ENCODE measurements at places on chromosomes 11 and 22.

GRCh38 chr22:24068717-24069297 is 57.7 kb downstream of the CABIN1 start:
- DNase-seq = no peak

- DNase-seq = no peak
Observed at GRCh38 chr11:101128571-101129202, 926 bp downstream of the PGR start.

- no peak for DNase-seq
Observed at GRCh38 chr11:117662255-117662654, 134.8 kb downstream of the DSCAML1 start.

DNA sequence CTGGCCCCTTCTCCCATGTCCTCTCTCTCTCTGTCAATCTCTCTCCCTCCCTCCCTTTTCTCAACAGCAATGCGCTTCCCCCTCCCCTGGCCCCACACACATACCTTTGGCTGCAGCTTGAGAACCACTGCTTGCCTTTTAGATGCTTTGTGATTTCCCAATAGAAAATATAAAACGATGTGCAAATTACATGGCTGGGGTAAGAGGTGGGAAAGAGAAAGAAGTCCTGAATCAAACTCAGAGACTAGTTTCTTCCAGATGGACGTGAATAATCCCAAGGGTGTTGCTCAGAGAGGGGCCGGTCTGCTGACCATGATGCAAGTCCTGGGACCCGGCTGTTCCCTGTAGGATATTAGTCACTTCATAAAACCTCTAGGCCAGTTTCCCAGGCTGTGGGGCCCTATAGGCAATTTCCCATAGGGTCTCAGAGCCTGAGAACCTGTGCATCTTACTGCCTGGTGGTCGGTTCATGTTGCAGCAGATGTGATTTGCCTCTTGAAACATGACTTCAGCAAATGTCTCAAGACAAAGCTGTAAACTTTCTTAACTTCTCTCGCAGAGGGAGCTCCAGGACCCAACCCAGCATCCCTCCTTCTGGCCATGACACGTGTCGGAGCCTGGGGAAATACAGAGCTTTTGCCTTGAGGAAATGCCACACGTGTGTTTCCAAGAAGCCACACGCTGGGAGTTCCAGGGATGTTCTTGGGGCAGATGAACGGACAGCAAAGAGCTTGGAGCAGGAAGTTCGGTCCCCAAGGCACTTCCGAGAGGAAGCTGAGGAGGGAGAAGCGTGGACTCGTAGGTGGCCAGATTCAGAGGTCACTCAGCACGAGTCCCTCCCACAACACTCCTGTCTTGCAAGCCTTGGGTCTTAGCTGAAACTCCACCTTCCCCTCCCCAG is 34.5 kb upstream of the ETS1 start:
- DNase-seq = peak; percentile 63

DNA sequence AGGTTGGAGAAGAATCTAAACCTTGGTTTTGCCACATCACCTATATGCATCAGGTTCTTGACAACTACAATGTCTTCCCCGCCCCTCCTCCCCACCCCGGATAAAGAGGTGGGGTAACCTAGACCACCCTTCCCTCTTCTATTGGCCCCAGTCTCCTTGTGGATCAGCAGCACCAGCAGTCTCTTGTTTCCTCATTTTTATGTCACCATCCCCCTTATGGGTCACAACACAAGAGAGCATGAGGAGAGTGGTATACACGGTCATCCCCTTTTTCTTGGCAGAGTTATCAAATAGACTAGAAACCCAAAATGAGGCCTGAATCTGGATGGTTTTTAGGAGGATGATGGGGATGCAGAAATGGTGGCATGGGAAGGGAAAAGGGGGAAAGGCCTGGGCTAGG is 1.2 kb downstream of the MS4A4E start:
- DNase-seq = no peak

DNA sequence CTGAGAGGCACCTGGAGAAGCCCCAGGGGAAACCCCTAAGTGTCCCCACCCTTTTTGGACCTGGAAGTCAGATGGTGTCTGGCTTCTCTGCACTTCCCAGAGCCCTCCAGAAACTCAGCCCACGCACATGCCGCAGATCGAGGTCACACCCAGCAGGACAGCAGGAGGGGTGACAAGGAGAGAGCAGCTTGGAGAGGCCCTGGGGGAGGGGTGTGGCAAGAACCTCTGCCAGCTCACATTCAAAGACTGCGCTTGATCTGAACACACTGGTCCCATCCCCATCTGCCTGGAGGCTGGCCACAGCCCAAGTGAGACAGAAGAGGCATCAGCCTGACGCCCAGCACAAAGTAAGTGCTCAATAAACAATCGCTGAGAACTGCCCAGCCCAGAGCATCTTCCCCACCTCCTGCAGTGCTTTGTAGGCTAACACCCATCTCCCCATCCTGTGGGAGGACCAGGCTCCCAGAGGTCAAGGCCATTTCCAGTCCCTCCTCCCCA is 21.4 kb downstream of the TMPRSS6 start:
- DNase-seq = peak; percentile 51
